LNCaP clone FGC (cell line): ENCODE measurements at places on chromosomes 12 and 14.

DNA sequence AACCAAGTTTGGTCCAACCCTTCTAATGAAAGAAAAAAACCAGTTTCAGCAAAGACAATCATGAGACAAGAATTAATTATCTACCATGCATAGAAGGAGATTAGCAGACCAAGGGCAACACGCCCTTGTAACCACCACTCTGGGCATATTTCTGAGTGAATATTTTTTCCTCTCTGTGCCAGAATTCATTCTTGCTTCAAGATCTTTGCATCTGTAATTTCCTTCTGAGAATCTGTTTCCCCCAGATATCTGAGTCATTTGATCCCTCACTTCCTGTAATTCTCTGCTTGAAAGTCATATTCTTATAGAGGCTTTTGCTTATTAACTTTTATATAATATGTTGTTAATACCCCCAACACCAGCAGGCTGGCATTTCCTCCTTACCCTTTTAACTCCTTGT, 243.7 kb downstream of the SLC16A7 start:
- no peak for DNase-seq

- no peak for DNase-seq
Observed at GRCh38 chr12:132152411-132152821, 8.2 kb downstream of the NOC4L start.

- DNase-seq, result no peak
Observed at GRCh38 chr14:50758945-50759344, 72.0 kb downstream of the NIN start.

DNA sequence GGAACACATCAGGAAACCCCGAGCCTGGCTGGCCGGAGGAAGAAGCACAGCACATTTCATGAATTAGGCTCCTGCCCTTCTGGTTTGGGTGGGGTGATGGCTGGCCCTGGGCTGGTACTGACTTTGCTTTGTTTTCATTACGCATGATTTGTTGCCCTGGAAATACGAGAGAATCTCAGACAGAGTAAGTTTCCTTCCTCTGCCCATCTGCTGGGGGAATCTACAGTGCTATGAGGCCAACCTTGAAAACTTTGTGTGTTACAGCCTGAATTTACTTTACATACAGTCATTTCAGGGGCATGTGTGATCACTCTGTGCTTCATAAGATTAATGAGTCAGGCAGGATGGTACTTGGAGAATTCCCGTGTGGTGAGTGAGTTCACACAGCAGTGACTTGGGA, 20.5 kb upstream of the SLC5A8 start:
- no peak for DNase-seq

DNA sequence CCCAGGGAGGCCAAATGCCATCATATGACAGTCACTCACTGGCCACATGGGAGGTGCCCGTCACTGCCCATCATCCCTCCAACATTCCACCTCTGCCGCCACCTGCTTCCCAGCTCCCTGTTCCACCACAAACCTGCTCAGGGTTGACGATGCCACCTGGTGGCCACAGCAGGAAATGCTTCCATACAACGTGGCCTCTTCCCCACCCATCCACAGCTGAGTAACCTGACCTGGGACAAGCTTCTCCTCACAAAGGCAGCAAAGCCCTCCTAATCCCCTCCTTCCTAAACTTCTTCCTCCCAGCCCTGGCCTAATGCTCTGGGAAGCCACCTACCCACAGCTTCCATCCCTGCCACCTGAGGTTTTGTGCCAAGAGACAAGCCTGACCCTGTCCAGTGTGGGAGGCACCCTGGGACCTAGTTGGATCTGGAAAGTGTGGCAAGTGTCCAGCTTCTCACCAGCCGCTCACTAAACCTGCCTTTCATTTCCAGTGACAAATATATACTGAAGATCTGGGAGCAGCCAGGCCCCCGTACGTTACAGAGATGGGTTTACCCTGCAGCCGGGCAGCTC, 4.3 kb downstream of the DEGS2 start:
- peak; percentile 32 for DNase-seq

- DNase-seq, result no peak
Observed at GRCh38 chr14:105146976-105147635, 21.5 kb downstream of the JAG2 start.

DNA sequence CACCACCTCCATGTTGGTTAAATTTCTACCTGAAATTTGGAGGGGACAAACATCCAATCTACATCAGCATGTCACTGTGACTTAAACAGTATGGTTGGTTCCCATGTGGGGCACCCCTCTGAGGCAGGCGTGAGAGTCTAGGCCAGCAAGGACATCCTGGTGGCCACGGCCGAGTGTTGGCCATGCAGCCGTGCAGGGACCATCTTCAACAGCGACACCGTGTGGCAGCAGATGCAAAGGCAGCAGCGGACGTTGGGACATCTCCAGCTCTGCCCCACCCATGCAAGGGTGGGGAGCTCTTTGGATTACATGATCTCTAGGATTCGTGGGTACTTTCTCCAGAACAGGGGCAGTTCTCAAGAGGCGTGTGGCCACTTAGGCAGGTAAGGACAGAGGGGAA, 49.8 kb downstream of the NOC4L start:
- DNase-seq, result no peak
